ENCODE measurements at places on chromosomes 2 and 18. TPM values are rescaled to one million over a fixed set of nuclear protein-coding genes. Genes with fewer than 3 reads are reported as not detected.

Gene TEX44
- total RNA-seq, result not detected

Gene FOXD4L1
- 0.32 TPM for total RNA-seq

Gene ZBTB7C
- 0.04 TPM for total RNA-seq

Gene GALR1
- total RNA-seq, result not detected

Gene RESP18
- total RNA-seq, result not detected

GRCh38 chr18:70683263-70683662 lies 394.4 kb downstream of the SOCS6 start:
- ATAC-seq, result peak; percentile 82

DNA sequence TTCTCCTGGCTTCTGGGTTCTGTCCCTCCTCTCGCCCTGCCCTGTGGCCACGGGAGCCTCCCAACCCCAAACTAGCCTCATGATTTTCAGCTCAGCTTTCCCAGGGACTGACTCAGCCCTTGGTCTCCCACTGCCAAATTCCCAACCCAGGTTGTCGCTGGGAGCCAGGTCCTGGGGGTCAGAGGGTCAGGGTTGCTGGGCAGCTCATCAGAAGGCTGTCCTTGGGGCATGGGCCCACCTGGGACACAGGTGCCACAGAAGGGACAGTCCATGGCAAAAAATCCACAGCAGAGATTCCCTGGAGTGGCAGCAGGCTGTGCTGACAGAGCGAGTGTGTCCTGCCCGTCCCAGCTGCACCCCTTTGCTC lies 180.4 kb downstream of the TWIST2 start:
- no peak for ATAC-seq

- ATAC-seq, result no peak
Observed at GRCh38 chr18:44180683-44181082, 500.0 kb upstream of the SETBP1 start.

DNA sequence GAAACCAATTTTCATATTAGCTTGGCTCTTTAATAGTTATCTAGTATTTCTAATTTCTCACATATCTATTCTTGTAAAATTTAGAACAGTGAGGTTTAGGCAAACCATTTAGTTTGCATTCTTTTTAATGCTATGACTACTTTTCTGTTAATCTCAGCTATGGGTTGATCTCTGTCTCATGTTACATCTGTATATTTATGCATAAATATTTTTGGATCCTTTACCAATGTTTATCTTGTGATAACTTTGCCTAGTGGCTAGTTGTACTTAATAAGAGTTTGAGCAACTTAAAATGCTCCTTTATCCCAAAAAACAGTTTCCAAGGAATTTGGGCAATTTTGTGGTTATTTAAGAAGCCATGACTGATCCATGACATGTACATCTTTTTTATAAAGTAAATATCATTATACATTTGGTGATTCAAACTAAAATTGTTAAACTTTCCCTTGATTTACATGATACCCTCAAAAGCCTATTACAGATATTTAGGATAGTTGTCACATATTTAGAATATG lies 86.3 kb downstream of the R3HDM1 start:
- no peak for ATAC-seq

DNA sequence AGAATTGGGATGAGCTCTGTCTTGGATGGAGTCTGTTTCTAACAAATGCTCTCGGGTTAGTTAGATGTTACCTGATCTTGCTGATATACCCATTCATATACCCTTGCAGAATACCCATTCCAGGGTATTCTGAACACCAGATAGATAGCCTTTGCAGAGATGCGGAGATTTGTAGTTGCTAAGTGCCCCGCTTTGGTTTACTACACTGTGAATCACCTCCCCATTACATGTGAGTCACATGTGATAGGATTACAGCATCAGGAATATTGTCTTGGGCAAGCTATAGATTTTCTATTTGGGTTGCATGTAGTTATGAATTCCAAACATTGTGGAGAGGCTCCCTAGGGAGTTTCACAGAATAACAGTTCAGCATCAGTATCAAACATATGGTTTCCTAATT lies 3.8 kb downstream of the VSNL1 start:
- no peak for ATAC-seq

GRCh38 chr2:43685357-43685756 lies 9.1 kb upstream of the C1GALT1C1L start:
- no peak for ATAC-seq

DNA sequence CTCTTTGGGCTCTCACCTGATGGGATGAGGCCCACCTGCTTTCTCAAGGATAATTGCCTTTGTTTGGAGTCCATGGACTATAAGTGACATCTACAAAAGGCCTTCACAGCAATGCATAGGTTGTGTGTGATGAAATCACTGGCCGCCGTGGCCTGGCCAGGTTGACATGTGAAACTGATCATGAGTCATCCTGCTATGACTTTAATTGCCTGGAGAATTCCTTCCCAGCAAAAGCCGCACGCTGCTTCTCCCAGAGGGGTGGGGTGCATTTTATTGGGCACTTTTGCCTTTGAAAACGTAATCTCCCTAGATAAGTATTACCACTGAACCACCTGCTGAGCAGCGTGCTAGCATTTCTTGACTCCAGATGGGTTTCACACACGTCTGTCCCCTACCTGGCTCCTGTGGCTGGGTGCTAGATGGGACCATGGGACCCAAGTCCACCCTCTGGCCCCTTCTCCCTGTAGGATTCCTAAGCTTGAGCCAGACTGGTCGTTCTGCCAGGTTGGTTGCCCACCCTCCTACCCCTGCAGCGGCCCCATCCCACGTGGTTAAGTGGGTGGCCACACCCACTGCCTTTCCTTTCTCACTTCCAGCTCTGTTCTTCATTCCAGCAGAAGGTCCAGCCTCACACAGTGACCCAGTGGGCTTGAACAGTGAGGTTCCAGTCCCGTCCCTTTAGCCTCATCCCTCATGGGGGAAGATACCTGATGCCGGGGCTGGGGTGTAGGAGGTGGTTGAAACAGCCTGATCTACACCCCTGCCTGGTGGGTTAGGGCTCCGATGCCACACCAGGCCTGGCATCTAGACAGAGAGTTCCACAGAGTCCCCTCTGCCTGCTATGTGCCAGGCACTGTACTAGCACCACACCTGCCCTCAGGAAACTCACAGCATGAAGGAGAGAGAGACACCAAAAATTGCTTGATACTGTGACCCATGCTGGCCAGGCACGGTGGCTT lies 89.6 kb downstream of the GBX2 start:
- no peak for ATAC-seq

GRCh38 chr2:201735486-201735885 lies 37.0 kb upstream of the MPP4 start:
- no peak for ATAC-seq

- ATAC-seq, result no peak
Observed at GRCh38 chr2:20171445-20171977, 53.4 kb downstream of the SDC1 start.

DNA sequence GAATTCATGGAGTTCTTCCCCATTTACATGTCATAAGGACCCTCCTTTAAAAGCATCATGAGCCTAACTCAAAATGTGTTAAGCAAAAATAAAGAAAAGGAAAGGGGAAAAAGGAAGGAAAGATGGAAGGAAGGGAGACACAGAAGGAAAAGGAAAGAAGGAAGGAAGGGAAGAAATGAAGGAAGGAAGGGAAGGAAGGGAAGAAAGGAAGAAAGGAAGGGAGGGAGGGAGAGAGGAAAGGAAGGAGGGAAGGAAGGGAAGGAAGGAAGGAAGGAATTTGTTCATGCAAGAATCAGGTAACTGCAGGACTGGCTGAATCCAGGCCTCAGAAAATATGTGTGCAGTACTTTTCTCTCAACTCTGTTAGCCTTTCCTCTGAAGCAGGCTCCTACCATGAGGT lies 32.0 kb downstream of the KIAA2012 start:
- ATAC-seq, result no peak

- no peak for ATAC-seq
Observed at GRCh38 chr2:186183406-186183805, 302.7 kb upstream of the ZC3H15 start.

DNA sequence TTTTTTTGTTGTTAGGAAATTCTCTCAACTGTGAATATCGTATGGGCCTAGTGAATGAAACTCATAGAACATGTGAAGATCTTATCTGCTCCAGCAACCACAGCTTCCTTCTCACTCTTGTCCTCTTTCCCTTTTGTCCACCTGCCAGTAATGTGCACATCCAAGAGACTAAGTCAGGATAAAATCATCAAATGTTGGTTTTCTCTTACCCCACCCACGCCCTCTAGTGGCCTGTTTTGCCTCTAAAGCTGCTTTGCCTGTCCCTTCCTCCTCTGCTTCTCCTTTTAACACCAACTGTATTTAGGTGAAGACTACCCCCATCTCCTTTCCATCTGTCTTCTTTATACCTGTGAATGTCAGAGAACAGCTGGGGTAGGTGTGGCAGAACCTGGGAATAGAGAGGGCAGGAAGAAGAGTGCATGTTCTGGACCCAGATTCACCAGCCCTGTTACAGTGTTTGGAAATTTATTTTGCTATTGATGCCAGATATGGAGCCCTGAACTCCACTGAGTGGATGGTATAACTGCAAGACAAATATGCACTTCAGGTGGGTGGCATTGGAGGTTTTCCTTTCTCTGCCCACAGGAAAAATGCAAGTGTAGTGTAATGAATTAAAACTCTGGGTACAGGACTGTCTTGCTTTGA lies 8.4 kb upstream of the MGAT5 start:
- peak; percentile 34 for ATAC-seq

DNA sequence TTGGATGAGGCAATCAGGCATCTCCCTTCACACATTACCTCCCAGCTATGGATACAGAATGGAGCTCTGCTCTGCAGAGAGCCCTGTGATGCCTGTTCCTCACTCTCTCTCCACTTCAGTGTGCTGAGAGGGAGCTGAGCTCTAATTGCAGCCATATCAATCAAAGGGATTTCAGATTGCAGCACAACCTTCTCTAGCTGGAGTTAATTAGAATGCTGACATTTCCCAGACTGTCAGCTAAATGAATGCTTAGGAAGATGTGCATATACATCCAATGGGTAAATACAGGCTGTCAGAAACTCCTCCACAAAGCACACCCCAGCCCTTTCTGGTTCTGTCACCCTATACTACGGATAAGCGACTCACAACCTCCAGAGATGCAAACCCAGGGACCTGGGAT lies 402.6 kb downstream of the EIPR1 start:
- no peak for ATAC-seq

GRCh38 chr2:241994556-241995213 lies 125.2 kb downstream of the RTP5 start:
- no peak for ATAC-seq
